ENCODE measurements at places on chromosomes 7 and 10.

DNA sequence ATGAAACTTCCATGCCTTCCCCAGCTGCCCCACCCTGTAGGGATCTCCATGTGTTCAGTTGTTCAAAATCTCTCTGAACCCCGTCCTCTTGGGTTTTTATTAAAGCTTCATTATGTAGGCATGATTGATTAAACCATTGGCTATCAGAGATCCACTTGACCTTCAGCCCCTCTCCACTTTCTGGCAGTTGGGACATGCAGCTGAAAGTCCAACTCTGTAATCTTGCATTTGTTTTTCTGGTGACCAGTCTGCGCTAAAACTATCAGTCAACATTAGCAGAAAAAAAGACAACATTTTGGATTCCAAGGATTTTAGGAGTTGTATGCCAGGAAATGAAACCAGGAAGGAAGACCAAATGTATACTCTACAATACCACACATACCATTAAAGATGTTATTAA is 1115.1 kb downstream of the XPNPEP1 start:
- DNase-seq = no peak

DNA sequence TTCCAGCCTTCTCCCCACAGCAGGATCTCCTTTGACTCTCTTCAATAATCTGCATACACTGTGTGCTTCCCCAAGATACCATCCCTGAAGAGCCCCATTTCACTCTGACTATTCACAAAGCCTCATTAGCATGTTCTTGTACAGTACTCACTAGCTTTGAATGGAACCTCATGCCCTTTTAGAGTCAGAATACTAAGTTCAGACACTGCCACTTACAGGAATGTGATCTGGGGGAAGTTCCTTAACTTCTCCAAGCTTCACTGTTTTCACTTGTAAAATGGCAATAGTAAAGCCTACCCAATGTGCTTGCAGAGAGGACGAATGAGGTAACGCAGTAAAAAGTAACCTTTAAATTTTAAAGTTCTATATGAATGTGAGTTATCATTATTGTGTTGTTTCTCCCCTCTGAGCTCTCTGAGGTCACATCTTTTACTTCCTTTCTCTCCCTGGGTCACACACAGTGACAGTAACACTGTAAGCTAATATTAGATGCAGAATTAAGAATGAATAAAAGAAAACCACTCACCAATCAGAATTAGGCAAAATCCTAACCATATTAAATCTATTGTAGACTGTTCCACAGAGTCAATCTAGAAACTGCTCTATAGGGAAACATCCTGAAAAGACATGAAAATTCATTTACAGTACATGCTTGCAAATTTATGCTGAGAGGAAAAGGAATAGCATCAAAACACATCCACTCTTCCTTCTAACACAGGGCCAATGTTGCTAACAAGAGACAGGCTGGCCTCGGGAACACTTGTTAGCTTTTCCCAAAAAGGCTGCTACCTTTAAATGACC is 64.2 kb upstream of the IL6 start:
- DNase-seq = no peak

- DNase-seq = peak; percentile 40
Measured at GRCh38 chr10:72272689-72273409, 875 bp upstream of the DDIT4 start.

GRCh38 chr7:116431787-116432526 is 67.6 kb upstream of the CAV2 start:
- DNase-seq = no peak

DNA sequence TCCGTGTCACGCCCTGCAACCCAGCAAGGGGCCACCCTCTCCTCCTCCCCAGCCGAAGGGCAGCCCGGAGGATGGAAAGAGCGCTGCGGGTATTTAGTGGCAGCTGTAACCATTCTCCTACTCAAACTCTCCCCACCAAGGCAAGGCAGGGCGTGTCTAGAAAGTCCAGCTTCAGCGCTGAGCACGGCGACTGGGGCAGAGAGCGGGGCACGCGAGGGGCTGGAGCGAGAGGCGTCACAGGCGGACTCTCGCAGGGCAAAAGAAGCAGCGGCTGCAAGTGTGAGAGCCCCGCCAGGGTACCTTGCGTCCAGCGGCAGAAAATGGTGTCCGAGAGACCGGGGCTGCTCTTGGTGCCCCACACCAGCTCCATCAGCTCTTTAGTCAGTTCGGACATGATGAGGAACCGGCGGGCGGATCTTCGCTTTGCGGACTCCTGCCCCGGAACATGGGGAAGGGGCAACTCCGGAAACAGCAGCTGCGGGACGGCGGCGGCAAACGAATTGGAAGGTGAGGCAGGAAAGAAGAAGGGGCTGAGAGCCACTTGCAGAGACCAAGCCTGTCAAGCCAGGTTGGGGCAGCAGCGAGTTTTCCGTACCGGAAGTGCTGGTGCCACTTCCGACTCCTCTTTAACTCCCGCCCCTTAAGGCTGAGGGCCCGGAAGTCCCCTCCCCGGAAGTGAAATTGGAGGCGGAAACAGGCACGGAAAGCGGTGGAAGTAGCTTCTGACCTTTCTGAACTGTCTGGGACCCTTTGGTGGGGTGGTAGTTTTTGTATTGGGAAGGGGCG is at the start of gene MINDY3:
TSS of gene MINDY3 (minus strand) at position 602 of the 786 bp plus-strand sequence. CDS start at position 394, 208 bp downstream.
- DNase-seq = peak; percentile 80
